Cortex of kidney (tissue), 1 donor: ENCODE measurements at places on chromosomes 7 and 10.

- no peak for DNase-seq
Measured at GRCh38 chr10:70695241-70696030, 23.1 kb downstream of the ADAMTS14 start.

DNA sequence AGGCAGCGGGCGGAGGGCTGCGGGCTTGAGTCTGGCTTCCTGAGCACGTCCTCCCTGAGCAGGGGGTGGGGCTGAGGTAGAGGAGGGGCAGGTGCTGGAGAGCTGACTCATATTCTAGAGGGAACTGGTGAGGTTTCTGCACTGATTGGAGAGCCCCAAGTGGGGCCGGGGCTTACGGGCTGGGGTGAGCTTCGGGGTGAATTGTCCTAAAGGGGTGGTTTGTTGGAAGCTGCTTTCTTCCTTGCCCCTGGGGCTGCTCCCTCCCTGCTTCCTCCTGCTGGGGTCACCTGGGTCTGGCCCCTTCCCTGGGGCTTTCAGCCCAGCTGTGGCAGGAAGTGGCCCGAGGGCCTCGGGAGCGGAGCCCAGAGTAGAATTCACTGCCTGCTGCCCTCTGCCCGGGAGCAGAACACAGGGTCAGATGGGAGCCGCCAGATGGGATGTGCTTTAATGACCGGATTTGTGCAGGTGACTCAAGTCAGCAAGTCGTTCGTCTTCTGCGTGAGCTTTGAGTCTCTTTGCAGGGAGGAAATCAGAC lies 48.6 kb downstream of the FAM20C start:
- no peak for DNase-seq

DNA sequence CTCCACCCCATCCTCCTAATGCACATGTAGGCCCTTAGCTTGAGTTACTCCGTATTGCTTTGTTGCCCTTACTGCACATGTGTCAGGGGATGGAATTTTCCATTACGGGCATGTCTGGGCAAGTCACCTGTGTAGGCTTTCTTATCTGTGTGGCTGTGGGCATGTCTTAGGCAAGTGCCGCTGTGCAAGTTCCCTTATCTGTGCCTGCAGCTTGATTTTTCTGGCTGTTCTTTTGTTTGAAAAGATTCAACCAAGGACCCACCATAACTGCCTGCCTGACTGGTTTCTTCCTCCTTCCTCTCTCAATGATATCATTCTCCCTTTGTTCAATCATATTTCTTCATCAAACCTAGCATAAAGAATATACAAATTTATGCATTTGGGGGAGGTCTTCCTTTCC lies 88.5 kb downstream of the AKR1D1 start:
- no peak for DNase-seq

DNA sequence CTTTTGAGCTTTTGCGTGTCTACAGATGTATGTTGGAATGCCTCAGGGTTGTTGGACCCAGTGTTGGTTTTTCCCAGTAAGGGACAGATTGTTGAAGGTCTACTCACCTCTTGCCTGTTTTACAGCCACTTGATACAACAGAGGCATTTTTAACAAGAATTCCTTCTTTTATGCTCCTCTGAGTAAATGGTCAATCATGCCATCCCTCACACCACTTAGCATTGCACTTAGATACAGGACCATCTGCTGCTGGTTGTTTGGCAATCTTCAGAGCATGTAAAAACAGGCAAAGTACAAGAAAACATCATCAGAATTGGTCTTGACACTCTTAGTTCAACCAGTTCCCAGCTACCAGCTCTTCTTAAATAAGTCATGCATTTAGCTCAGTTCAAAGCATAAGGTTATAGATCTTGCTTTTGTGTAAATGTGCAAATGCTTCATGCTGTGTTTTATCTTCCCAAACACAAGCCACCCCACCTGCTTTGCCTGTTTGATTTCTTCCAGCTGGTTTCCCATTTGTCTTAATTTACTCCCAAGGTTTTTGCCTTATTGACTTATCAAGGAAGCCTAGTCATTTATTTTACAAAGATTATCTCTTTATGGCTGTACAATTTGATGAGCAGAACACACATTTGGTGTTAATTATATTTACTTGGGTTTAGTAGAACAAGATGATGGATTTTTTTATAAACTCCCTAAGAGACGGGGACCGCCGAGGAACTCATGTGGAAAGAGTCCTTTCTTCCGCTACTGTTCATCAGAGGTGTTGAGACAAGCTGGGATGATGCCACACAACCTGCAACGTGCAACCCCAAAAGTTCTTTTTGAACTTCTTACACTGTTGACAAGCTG lies 136.6 kb downstream of the AHR start:
- no peak for DNase-seq

DNA sequence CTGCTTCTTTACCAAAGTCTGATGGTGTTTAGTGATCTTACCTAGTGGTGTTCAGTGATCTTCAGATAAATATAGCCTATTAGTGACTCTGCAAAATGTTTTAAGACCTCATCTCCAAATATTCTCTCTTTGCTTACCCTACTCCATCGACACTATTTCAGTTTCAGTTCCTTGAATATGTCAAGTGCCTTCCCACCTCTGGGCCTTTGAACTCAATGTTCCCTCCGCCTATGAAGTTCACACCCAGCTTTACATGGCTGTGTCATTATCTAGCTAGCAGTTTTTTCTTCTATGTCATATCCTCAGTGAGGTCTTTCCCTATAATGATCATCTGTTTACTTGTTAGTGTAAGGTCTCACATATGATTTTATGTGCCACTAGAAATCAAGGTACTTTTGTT lies 322.6 kb downstream of the DGKB start:
- DNase-seq, result no peak

GRCh38 chr7:90720984-90721760 lies 125.1 kb downstream of the CDK14 start:
- no peak for DNase-seq

DNA sequence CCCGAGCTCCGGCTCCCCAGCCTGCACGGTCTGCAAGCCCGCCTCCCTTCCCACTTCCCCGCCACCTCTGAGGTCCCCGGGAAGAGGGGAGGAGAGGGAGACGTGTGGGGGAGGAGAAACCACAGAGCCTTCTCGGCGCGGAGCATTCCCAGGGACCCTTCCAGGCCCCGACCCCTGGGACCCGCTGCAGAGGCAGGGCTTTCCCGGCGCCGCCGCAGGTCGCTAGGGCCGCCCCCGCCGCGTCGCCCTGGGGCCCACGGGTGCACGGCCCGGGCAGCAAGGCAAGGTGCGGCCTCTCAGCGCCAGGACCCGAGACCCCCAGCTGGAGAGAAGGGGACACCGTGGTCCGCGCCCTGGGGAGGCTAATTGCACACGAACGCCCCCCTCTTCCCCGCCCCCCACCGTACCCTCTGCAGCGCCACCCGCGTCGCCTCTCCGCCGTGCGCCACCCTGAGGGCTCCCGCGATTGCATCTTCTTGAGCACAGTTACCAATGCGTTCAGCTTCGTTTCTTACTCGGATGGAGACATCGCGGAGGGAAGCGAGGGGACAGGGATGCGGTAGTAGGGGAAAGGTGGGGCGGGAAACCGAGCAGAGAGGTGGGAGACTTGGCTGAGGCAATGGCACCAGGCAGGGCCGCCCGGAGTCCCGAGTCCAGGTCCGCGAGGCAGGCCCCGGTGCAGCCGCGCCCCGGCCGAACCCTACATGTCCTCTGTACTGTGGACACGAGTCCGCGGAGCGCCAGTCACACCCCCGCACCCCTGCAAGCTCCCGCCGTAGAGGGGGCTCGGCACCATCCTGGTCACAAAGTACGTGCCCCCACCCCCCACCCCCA lies 28.9 kb downstream of the SKIDA1 start:
- DNase-seq, result no peak

- no peak for DNase-seq
Measured at GRCh38 chr7:93813514-93813913, 77.0 kb downstream of the TFPI2 start.
